ENCODE measurements at places on chromosomes 4 and X. TPM values are rescaled to one million over a fixed set of nuclear protein-coding genes. Genes with fewer than 3 reads are reported as not detected.
A peak's percentile ranks its signal among the peaks of the same experiment; 100 is the strongest.

Gene LRBA
- total RNA-seq: 25.9 TPM

DNA sequence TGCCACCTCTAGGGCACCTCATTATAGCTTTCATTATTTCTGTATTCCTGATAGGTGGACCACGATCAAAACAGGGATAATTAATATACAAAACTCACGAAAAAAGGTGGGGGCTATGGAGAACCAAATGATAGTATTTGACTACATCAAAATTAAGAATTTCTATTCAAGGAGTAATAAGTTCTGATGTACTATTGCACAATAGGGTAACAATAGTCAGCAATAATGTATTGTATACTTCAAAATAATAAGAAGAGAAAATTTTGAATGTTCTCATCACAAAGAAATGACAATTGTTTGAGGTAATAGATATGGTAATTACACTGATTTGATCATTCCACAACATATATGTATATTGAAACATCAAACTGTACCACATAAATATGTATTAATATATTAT is 327.3 kb upstream of the TRAM1L1 start:
- DNase-seq: no peak

- peak; percentile 50 for DNase-seq
Observed at GRCh38 chr4:141636771-141637460, 533 bp downstream of the IL15 start.

DNA sequence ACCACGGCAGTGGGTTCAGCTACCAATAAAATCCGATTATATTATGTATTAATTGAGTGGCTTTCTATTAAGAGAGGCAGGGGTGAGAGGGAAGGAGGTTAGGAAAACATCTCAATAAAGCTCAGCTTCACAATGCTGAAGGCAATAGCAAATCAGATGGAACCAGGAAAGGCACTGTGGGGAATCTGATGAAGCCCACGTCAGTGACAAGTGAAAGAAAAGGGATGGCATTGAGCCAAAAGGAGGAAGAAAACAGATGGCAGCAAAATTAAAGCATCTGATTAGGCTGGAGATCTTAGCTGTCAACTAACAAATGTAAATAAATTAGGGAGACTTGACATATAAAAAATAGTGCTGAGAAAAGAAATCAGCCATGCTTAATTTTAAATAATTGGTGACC is 180.9 kb downstream of the RASL11B start:
- no peak for DNase-seq

Gene CT45A6
- not detected for total RNA-seq

Gene MUC7
- not detected for total RNA-seq

DNA sequence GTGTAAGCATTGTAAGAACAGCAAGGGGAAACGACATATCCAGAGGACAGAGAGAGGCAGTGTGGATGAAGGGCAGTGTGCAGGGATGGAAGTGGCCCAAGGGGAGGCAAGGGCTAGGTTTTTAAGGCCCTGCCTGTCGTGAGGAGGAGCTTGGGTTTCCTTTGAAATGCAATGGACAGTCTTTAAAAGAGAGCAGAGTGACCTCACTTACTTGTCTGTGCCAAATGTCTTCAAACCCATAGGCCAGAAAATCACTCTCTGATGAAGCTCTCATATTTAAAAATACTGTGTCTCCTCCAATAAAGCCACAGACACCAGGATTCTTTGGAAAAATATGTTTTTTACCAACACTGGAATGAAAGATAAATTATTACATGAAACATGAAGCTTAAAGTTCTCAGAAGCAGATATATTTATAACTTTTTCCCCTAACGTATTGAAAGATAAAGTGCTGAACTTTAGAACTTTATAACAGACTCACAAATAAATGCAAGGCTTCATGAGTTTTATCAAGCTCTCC is 19.2 kb upstream of the ATXN3L start:
- no peak for DNase-seq

DNA sequence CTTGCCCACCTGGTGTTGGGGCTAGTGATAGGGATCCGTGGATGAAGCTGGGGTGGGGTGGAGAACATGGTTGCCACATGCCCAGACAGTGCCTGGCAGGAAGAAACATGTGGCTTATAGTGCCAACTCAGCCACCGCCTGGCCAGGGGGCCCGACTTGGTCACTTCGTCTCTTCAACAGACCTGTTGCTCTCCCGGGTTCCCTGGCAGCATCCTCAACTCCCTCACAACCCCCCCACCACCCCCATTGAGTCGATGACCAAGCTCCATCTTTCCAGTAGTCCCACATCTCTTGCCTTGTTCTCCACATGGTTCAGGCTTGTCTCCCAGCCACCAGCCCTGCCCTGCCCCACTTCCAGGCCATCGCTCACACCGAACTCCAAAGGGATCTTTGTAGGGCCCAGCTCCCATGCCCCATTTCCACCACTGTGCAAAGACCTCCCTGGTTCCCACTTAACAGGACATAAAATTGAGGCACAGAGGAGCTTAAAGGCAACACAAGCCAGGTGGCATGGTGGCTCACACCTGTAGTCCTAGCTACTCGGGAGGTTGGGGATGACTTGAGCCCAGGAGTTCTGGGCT is 7.8 kb downstream of the PNCK start:
- no peak for DNase-seq

GRCh38 chrX:122591546-122591945 is 592.5 kb upstream of the GRIA3 start:
- no peak for DNase-seq

DNA sequence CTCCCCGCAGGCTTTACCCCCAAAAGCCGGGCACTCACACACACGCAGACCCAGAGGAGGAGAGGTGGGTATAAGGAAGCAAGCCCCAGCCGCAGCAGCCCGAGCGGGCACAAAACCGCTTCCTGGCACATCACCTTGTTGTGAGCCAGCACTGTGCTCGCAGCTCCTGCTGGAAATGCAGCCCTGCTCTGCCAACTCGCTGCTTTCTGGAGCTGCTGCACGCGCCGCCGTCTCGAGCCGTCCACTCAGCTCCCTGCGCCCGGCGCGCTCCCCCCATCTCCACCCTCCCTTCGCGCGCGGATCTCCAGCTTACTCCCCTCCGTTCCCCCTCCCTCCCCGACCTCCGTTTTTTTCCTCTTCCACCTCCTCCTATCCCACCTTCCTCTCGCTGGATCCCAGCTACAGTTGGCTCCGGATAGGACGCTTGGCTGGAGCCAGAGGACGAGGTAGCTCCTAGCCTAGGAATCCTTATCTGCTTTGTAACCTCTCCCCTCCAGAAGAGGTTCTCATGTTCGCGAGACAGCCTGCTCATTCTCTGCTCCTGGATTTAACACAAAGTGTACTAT is at the start of gene SPOCK3:
TSS of gene SPOCK3 (minus strand) at position 179 of the 566 bp plus-strand sequence.
- DNase-seq: peak; percentile 40

GRCh38 chr4:73967866-73968265 is 14.0 kb downstream of the PF4 start:
- DNase-seq: no peak

DNA sequence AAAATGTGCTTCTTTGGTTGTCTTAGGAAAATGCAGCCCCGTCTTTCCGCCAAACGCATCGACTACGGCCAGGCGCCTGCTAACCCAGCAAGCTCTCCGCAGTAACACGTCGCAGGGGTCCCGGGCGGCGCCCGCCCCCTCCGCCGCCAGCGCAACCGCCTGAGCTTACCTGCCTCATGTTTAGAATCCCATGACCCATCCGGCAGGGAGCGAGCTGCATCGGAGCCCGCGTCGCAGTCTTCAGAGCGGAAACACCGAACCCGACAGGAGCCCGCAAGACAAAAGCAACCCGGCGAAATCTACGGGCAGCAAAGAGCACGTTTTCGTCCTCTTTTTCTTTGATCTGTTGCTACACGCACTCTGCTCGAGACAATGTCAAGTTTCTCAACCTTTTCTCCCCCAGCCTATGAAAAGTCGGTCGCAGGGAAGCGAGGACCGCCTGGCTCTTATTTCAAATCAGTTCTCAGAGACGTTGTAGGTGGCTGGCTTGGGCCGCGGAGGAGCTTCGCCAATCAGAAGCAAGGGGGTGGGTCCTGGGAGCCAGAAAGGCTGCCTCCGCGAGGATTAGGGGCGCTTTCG is at the start of gene MID1:
TSS of gene MID1 (minus strand) at position 465 of the 579 bp plus-strand sequence. CDS start 53,038 bp downstream, outside the sequence.
- peak; percentile 73 for DNase-seq

DNA sequence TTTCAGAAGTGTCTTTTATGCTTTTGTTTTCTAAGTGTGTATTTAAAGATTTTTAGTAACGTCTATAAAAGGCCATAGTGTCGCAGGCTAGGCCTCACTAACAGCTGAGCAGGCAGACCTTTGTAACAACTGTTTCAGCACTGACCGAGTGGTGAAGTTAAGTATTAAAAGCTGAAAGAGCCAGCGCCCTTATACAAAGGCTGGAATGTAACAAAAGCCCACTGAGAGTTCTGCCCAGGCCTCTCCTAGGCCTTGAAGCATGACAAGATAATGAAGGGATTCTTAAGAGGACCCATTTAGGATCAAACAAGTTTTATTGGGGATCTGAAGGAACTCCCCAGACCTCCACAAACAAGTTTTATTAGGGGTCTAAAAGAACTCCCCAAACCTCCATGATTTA is 722.5 kb upstream of the PRKX start:
- no peak for DNase-seq

GRCh38 chrX:15430076-15430475 is 45.9 kb upstream of the VEGFD start:
- DNase-seq: no peak

DNA sequence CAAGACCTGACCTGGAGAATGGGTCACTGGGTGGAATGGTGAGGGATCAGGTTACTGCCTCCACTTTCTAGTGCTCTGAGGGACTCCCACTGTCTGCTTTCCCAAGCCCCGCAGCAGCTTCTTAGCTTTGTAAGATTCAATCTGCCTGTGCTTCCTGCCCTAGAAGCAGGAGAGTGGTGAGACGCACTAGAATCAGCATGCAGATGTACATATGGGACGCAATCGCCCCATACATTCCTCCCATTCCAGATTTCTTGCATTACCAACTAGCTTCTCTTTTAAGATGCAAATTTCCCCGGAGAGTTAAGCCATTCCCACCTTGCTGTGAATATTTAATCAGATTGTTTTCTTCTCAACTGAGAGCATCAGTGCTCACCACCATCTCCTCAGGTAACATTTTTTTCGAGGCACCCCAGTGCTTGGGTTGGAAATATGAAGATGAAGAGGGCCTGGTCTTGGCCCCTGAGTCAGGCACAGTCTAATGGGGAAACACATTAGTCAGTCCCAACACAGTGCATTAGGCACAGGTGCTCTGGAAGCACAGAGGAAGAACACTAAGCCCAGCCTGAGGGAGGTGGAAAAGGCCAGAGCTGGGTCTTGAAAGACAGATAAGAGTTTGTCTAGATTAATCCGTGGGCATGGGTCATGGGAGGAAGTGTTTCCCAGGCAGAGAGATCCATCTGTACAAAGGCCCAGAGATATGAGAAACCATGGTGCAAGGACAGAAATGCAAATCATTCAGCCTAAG is 66.7 kb upstream of the PRPS1 start:
- no peak for DNase-seq
